Iris pigment epithelial cell (primary cell): ENCODE measurements at places on chromosomes 11 and 22.
A peak's percentile ranks its signal among the peaks of the same experiment; 100 is the strongest.

GRCh38 chr11:5550440-5551095 is 2.2 kb upstream of the OR52H1 start:
- peak; percentile 83 for DNase-seq

GRCh38 chr11:55707029-55707428 is 45.0 kb downstream of the OR4C6 start:
- DNase-seq, result peak; percentile 45

DNA sequence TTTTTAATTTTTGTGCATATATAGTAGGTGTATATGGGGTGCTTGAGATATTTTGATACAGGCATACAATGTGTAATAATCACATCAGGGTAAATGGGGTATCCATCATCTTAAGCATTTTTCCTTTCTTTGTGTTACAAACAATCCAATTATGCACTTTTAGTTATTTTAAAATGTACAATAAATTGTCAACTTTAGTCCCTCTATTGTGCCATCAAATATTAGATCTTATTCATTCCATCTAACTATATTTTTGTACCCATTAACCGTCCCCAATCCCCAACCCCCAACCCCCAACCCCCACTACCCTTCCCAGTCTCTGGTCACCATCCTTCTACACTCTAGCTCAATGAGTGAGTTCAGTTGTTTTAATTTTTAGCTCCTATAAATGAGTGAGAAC is 335.1 kb upstream of the C11orf87 start:
- DNase-seq, result no peak

DNA sequence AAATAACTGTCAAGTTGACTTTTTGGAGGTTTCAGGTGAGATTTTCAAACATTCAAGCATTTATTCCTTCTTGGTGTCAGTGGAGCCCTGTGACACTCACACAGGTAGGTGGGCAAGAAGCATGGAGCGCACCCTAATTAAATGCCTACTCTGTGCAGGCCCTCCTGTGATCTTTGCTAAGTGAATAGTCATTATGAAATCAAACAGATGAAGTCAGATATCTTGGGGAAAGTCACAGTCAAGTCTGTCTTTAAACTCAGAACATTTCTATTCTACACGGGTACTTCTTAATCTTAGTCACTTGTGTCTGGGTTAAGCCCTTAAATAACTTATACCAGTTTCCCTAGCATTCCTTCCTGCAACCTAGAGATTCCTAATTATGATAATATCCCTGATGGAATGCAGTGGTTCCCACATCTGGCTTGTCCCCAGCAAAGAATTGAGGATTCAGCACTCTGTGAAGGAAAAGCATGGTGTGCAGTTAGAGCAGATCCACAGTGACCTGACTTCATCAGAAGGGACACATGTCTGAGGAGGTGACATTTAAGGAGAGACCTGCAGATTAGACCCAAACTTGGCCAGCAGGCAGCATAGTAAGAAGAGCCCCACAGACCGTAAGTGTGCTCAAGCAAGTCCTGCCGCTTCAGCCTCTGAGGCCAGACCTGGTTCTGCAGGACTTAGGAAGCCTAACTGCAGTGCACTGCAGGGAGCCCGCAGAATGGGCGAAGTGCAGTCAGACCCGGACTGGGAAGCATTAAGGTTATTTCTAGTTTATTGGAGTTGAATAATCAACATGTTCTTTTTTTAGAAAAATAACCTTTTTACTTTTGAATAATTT is 85.3 kb upstream of the GAL start:
- no peak for DNase-seq

DNA sequence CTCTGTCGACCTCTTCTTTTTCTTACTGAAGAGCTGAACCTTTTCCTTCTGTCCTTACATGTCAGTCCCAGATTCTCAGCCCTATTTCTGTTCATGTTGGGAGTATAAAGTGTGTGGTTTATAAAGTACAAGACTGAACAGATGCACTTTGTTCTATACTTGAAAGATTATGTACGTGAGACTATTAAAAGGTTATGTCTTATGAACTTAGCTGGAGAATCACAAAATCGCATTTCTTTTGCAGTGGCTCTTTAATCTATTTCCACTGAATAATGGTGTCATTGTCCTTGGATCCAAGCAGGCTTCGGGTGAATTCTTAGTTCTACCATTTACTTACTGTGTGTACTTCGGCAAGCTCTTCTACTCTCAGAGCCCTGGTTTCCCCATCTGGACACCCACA is 558.4 kb downstream of the TMEM135 start:
- no peak for DNase-seq

GRCh38 chr22:19509923-19510322 is 14.3 kb downstream of the CLDN5 start:
- DNase-seq, result no peak

GRCh38 chr11:5507177-5507932 is 2.4 kb downstream of the UBQLN3 start:
- DNase-seq, result no peak

DNA sequence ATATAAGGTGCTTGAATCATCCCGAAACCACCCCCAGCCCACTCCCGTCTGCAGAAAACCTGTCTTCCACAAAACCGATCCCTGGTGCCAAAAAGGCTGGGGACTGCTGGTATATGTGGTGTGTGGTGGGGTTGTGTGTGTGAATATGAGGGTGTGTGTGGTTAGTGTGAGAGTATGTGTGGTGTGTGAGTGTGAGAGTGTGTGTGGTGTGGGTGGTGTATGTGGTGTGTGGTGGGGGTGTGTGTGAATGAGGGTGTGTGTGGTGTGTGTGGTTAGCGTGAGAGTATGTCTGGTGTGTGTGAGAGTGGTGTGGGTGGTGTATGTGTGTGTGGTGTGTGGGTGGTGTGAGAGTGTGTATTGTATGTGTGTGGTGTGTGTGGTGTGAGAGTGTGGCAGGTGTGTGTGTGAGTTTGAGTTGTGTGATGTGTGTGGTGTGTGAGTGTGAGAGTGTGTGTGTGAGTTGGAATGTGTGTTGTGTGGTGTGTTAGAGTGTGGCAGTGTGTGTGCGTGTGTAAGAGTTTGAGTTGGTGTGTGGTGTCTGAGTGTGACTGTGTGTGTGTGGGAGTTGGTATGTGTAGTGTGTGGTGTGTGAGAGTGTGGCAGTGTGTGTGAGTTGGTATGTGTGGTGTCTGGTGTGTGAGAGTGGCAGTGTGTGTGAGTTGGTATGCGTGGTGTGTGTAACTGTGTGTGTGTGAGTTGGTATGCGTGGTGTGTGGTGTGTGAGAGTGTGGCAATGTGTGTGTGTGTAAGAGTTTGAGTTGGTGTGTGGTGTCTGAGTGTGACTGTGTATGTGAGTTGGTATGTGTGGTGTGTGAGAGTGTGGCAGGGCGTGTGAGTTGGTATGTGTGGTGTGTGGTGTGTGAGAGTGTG is 6.5 kb downstream of the UPK3A start:
- no peak for DNase-seq

DNA sequence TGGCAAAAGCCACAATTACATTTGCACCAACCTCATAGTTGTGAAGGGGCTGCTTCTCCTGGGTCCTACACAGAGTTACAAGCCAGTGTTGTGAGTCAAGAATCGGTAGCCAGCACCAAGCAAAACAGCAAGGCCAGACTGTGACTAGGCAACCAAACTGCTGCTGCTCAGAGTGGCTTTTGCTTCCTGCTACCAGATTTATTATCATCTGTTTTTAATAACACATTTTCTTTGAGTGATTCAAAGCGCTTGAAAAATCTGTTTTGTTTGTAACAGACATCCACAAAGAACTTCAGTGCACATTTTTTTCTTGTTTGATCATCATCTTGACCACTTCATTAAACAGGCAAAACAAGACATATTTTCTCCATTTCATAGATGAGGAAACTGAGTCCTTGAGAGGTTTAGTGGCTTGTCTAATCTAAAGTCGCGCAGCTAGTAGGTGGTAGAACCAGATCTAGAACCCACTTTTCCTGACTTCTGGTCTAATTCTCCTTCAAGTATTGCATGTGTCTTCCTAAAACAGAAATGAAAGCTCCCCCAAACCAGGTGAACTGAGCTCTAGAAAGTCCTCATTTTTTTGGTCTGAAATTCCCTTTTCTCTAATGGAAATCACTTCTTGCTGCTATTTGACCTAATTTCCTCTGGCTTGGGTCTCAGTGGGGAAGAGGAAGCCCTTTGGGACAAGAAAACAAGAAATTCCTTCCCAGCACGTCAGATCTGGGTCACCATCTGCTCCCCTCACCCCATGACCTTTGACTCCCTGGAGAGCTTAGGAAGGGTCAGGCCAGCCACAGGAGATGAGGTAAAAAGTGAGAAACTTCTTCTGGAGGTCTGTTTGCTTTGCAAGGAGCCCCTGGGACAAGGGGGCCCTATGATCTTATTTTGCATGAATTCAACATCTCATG is 39.9 kb downstream of the CWC15 start:
- DNase-seq, result peak; percentile 98

DNA sequence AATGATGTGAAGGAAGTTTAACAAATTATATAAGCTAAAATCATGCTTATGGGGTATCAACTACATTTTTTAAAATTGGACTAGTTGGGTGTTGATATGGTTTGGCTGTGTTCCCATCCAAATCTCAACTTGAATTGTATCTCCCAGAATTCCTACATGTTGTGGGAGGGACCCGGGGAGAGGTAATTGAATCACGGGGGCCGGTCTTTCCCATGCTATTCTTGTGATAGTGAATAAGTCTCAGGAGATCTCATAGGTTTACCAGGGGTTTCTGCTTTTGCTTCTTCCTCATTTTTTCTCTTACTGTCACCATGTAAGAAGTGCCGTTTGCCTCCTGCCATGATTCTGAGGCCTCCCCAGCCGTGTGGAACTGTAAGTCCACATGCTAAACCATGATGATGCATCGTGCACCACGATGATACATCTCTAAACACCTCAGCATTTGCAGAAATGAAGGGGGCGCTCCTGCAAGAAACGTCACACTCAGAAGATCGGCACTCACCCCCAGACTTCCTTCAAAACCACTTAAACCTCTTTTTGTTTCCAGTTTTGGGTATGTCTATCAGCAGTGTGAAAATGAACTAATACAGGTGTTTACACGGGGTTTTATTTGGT is 340.0 kb downstream of the SHANK2 start:
- DNase-seq, result no peak

DNA sequence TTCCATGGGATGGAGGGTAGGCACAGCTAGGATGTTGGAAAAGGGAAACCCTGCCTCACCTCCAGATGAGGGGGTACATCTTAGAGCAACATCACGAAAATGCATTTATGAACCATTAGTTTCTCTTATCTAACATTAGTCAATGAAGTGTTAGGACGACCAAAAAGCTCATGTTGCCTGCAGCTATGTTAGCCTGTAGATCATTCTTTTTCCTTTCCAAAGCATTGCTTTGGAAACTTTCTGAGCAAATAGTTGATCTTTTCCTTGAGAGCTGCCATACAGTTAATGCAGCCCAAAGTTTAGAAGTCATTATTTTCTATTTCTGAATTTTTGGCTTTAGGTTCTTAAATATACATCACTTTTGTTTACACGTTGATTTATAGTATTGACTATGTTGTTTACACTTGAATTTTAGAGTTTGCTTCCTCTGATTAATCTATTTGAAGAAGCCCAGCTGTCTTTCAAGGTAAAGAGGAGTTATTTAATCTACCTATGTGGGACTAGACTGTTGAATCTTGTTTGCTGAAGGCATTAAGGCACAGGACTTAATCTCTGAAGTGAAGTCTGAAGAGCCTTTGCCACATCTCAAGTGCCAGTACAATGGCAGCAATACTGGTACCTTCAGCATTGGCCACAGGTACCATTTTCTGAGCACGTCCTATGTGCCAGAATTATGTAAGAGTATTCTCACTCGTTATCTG is 11.0 kb downstream of the POU2AF3 start:
- DNase-seq, result no peak

DNA sequence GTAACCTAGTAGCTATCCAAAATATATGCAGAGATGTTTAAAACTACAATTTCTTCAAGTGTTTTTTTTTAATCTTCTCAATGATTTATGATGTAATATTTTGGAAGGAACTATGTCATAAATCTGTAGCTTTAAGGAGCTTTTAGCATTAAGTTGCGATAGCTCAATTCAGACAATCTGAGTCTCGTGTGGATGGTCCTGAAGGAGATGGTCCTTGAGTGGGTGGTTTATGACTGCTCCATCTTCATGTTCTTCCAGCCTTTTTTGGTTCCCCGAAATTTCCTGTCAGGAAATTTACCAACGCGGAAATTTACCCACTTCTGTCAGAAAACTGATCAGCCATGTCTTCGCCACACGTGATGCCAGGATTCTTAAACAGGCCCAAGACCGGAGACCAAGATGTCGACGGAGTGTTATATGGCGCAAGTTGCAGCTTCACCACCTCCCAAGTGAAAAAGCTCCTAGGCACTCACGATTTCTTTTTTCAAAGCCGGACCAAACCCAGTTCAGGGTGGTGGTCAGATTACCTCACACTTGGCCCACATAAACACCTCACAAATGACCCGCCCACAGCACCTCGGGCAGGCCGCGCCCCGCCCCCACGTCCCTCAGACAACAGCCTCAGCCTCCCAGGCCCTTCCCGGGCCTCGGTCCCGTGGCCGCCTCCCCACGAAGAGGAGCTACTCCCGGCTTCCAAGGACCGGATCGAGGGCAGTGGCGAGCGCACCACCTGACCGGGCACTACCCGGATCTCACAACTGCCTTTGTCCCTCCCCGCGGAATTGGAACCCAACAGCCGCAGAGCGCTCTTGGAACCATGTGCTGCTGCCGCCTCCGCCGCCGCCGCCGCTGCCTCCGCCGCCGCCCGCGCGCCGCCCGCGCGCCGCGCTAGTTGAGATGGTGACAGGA is at the start of gene MORC2:
TSS of gene MORC2 (minus strand) at position 760 of the 909 bp plus-strand sequence. CDS start 885 bp downstream, outside the sequence.
- DNase-seq, result peak; percentile 65

GRCh38 chr11:126495281-126496220 is 140.1 kb downstream of the ST3GAL4 start:
- no peak for DNase-seq

DNA sequence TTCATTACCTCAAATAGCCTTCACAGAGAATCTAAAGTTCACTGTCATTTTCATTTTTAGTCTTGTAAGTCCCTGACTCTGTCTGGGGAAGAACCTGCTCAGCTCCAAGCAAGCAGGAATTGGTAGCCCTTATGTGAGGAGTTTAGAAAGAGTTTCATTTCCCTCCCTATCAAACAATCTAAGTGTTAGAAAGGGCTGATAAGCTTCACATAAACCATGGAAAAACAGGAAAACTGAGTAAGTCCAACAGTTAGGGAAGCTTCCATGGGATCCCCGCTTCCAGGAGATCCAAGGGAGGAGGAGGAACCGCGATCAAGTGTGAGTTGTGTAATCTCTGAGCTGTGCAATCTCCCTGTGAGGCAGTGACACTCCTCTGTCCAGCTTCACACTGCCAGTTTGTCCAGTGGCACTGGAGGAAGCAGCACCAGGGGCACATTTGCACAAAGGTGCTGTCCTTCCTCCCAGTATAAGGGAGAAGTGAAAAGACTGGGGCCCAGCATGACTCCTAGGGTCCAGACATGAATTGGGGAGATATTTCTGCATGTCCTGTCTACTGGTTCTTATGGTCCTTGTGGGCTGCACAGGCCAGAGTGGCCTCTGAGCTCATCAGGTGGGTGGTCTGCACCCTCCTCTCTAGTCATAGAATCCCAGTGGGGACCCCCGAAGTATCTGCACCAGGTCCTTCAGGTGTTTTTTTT is 4.3 kb downstream of the PRAME start:
- DNase-seq, result peak; percentile 4

DNA sequence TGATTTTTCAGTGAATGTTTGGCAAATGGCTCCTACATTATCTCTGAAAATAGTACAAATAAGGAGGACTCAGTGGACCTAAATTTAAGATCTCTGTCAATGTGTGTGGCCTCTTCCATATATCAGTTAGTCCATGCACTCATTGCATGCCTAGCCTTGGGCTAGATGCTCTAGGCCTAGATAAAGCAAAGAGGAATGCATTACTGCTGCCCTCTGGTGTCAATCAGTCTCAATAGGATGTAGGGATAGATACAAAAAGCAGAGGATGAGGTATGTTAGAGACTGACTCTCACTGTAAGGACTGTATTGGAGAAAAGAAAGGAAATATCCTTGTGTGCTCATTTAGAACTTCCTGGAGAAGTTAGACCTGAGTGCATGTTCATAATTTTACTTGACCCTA is 42.0 kb downstream of the MS4A2 start:
- DNase-seq, result peak; percentile 18
